ENCODE measurements at places on chromosomes 11 and 22.
A peak's percentile ranks its signal among the peaks of the same experiment; 100 is the strongest.

GRCh38 chr22:50734343-50734771 lies 3.6 kb upstream of the ACR start:
- DNase-seq = no peak

DNA sequence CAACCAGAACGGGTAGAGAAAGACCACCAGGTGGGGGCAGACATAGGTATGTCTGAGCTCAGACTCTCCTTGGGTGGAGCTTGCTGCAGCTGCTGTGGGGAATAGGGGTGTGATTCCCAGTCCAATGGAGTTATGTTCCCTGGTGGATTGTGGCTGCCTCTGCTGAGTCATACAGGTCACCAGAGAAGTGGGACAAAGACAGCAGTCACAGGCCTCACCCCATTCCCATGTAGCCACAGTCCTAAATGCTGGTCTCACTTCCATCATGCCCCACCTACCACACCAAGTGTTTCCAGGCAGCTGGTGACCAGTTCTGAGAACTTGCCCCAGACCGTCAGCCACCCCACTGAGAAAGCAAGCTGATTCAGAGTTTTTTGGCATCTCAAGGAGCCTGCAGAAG lies 17.5 kb downstream of the OR52E5 start:
- no peak for DNase-seq

DNA sequence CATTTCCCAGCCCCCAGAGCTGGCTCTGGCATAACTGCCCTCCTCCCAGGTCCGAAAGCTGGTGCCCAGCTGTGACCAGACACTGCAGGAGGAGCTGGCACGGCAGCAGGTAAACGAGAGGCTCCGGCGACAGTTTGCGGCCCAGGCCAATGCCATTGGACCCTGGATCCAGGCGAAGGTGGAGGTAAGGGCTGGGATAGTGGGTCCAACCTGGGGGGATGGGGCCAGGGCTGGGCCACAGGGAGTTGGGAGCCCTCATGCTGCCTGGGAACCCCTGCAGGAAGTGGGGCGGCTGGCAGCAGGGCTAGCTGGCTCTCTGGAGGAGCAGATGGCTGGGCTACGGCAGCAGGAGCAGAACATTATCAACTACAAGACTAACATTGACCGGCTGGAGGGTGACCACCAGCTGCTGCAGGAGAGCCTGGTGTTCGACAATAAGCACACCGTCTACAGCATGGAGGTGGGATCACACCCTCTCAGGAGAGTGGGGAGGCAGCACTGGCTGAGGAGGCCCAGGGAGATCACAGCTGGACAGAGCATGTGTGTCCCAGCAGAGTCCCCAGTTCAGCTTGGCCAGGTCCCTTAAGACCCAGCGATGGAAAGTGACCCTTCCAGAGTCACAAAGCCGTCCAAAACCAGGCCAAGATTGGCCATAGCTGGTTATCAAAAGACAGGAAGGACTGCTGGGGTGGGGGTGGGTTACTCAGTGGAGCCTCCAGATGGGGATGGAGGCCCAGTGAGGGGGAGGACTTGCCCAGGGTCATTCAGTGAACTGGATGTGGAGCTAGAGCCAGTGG lies 7.0 kb downstream of the CTSF start:
- no peak for DNase-seq

DNA sequence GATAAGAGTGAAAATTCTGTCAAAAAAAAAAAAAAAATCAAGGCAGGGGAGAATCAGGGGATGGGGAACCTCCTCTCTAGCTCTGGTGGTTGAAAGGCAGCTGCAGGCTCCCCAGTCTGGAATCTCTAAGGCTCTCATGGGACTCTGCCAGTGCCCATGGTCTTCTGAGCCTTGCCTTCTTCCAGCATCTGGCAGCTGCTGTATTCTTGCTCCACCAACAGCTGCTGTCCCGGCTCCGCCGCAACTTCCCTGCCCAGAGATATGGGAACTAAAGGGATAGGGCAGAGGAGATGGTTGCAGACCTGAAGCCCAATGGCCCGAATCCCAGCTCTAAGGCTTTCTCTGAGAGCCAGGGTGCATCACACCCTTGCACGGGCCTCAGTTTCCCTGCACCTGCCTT lies 49.5 kb upstream of the PHF21B start:
- no peak for DNase-seq

DNA sequence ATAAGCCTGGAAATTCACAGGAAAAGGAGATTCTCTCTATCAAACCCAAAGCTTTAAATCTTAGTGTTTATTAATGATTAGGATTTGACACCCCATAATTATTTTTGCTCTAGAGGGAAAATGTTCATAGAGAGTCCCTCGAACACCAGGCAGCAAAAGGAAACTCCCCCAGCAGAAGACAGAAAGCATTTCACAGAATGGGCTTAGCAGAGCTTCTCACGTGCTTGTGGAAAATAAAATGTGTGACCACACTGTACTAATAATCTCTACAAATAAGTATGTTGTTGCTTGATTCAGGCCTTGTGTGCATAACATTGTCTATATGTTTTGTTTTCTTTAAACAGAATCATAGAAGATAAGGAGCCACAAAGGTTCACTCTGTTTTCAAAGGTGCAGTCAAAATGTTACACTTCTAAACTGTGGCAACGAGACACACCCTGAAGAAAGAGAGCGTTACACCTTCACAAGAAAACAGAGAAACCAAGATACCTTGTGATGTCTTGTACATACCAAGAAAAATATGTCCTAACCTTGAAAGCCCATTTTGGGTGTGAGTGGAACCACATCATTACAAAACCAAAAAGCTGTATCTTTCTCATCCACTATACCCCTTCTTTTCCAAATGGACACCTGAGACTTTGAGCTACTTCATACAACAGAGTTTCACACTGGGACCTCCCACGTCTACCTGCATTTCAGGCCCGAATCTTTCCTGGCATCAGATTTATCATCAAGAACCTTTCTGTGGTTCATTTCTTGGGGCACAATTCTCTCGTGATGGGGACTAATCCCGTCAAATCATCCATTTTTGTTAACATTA lies 282.5 kb downstream of the ETS1 start:
- no peak for DNase-seq

DNA sequence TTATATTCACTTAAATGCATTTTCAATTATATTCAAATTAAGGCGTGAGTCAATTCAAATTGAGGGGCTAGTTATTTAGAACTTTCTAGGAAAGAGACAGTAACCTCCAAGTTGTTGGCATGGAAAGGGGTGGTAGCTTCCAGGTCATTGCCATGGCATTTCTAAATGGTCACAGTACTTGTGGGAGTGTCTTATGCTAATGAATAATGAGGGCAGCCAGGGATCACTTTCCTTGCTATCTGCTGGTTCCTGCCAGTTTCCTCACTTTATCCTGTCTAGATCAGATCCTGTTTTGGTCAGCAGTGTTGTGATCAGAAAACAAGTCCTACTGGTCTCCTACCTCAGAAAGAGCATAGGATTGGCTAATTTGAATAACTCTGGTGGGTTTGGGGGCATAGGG lies 21.8 kb upstream of the RNASEH2C start:
- no peak for DNase-seq

DNA sequence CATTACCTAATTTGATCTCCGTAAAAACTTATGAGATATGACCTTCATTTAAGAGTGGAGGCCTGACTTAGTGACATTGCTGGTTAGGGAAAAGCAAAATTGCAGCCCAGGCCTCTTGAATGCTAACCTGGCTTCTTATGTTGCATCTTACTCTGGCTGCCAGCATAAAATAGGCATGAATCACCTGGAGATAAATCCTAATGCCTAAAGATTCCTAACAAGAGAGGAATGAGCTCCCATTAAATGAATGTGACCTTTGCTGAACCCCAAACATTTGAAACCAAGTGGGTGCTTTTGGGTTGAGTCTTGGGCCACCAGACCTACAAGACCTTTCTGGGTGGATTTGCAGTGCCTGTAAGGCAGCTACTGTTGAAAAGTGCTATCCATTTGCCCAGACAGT lies 1145.6 kb upstream of the TENM4 start:
- no peak for DNase-seq

- no peak for DNase-seq
These were observed 34.7 kb downstream of the NECTIN1 start for GRCh38 chr11:119694334-119694733.

DNA sequence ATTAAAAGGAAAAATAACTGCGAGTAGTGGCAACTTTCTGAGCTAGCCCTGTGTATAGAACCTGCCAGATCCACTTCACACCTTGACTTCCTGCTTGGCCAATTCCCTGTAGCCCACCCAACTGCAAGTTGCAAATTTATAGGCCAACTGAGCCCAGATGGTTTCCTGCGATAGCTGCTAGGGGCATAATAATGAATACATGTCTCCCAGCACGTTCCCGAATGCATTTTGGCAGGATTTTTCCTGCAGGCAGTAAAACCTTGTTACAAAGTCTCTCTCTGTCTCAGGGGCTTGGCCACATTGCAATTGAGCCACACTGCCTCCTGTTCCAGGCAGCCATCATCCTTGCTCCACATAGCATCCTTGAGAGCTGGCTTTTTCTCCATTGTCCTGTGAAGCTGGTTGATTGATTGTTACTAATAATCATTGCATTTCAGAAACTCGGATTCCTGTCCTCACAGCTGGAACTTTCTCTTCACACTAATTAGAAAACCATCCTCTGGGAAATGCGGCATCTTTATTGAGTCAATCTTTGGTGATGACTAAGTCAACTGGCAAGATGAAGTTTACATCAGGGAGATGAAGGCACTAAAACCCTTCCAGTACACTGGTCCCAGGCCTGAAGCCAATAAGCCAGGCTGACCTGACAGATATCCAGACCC lies 18.6 kb upstream of the LMO2 start:
- peak; percentile 64 for DNase-seq

DNA sequence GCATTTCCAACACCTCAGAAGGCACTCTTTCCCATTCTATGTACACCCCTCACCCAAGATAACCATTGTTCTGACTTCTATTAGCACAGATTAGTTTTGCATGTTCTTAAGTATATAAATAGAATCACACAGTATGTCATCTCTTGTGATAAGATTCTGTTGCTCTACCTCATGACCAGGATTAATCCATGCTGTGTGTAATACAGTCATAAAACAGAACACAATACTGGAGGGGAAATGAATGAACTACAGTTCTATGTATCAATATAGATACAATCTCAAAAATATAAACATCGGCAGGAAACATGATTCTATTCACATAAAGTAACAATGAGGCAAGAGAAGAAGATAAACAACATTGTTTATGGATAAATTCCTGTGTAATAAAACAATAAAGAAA lies 151.5 kb downstream of the ATG16L2 start:
- no peak for DNase-seq

DNA sequence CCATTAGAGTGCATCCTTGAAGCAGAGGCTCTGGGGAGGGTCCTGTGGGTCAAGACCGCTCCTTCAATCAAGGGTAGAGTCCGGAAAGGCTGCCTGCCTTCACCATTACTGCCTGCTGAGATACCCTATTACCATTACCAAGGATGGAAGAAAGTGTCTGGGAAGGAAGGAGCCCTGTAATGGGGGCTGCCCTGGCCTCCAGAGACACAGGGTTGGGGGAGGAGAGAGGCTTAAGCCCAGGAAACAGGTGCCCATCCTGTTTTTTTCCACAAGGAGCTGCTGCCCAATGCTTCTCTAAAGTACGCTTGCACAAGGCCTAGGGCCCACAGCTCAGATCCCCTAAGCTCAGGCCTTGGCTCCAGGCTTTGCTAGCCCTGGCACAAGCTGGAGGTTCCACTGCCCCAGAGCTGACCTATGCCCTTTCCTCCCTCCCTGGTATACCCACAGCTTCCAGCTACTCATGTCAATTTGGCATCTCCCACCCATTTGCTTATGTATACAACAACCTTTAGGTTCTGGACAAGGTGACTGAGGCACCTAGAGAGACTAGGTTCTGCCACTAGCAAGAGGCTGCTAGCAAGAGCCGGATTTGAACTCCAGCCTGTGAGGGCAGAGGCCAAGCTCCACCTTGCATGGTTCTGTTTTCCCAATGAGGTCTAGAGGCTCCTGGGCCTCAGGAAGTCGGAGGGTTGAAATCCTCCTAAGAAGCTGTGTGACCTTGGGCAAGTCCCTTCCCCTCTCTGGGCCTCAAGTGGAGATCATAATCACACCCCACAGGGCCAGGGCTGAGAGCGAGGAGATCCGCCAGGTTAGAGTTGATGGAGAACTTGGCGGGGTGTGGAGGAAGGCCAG lies 1.5 kb upstream of the PLCB3 start:
- no peak for DNase-seq

- no peak for DNase-seq
These were observed 16.7 kb upstream of the PARVG start for GRCh38 chr22:44164031-44164430.

DNA sequence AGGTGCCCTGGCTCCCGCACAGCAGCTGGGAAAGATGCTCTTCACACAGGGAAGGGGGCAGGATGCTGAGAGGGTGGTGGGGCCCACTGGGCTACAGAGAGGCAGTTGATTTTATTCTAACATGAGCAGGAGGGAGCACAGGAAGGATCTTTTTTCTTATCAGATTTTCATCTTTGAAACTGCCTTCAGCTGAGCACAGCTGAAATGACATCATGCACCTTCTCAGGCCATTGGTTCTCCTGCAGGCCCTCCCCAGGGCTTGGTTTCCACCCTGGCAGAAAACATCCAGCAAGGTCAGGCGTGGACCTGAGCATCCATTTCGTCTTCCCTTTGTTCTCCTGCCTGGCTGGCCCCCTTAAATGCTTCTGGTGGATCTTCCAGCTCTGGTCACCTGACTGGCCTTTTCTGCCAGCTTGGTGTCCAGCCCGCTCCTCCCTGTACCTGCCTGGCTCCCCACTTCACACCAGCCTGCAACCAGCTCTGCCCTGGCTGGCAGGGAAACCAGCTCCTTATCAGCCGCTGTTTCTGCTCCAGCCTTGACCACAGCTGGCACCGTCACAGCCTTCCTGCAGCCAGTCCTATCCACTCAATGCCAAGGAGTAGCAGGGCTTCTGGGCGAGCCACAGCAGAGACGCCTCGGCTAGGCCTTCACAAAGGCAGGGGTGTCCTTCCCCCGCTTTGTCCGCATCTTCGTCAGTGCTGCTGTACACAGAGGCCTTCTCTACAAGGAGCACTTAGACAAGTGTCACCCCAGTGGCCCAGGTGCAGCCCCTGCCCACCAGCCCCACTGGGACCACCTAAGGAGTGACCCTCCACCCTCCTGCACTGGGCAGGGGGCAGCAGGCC lies 36.5 kb downstream of the TOM1 start:
- no peak for DNase-seq

GRCh38 chr22:41341990-41342389 lies 39.8 kb upstream of the TEF start:
- no peak for DNase-seq

GRCh38 chr11:88411265-88411664 lies 73.7 kb upstream of the CTSC start:
- DNase-seq = peak; percentile 69

GRCh38 chr11:27097551-27097950 lies 56.9 kb downstream of the BBOX1 start:
- no peak for DNase-seq

GRCh38 chr11:87437844-87438223 lies 400.1 kb downstream of the TMEM135 start:
- DNase-seq = peak; percentile 71

GRCh38 chr22:21025763-21026755 lies 6.3 kb downstream of the SLC7A4 start:
- no peak for DNase-seq

- no peak for DNase-seq
These were observed 11.7 kb upstream of the CREB3L1 start for GRCh38 chr11:46265764-46266163.

- peak; percentile 33 for DNase-seq
These were observed 9.6 kb upstream of the KCNQ1OT1 start for GRCh38 chr11:2709429-2709828.

GRCh38 chr11:77068457-77069335 lies 1.9 kb downstream of the CAPN5 start:
- no peak for DNase-seq

GRCh38 chr11:44899959-44900358 lies 50.7 kb downstream of the TP53I11 start:
- DNase-seq = peak; percentile 44

GRCh38 chr11:80700386-80700785 lies 1259.6 kb upstream of the TENM4 start:
- DNase-seq = no peak

- DNase-seq = no peak
These were observed 9.0 kb downstream of the CDC42EP1 start for GRCh38 chr22:37569009-37569920.

Measured in fibroblast of skin of left quadriceps (primary cell).